ENCODE measurements at places on chromosomes 5 and 9. TPM values are rescaled to one million over a fixed set of nuclear protein-coding genes. Genes with fewer than 3 reads are reported as not detected.

- no peak for DNase-seq
- no peak overlapping the region for H3K4me3 ChIP-seq
- H3K27me3 ChIP-seq: no peaks in the 10 kb centered on the region
- no peak overlapping the region for H3K27ac ChIP-seq
- peaks cover 8% of the 10 kb centered on the region for H3K4me1 ChIP-seq
Measured at GRCh38 chr9:133476036-133476931, 2.6 kb downstream of the SLC2A6 start.

DNA sequence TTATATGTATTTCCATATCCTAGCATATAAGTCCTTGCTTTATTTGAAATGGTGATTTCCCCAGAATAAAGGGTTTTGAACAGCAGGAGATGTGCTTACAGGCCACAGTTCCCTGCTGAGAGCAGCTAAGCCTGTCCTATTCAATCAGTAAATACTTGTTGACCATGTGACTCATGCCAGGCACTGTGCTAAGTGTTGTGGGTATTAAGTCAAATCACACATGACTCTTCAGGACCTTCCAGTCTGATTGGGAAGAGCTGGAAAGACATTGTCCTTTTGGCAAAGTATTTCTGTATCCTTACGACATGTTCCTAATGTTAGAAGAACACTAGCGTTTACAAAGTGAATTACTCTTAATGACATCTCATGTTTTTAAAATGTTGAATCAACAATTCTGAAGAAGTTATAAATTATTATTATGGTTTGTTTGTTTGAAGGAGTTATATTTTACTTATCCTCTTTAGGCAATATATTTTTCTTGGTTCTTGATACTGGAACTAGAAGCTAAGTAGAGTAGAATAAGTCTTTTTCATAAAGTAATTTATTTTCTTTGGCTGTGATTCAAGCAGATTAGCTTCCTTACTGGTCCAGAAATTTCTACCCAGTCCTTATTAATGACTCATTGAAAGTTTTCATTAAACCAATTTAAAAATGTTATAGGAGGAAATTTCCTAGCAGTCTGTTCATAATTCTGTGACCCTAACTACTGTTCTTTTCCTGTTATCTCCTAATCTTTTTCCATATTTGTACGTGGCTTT is 82.1 kb downstream of the GAPVD1 start:
- no peaks in the 10 kb centered on the region for H3K27me3 ChIP-seq
- DNase-seq: no peak
- H3K4me1 ChIP-seq: no peaks in the 10 kb centered on the region
- no peak overlapping the region for H3K4me3 ChIP-seq
- no peak overlapping the region for H3K27ac ChIP-seq
- peaks cover 4% of the 10 kb centered on the region for H3K36me3 ChIP-seq

- H3K36me3 ChIP-seq: no peaks in the 10 kb centered on the region
- H3K27ac ChIP-seq: no peak overlapping the region
- H3K4me3 ChIP-seq: no peak overlapping the region
- H3K4me1 ChIP-seq: no peaks in the 10 kb centered on the region
- H3K27me3 ChIP-seq: no peaks in the 10 kb centered on the region
Measured at GRCh38 chr5:93964421-93964820, 223.0 kb upstream of the POU5F2 start.

The DNM1 gene
- 1.3 TPM for total RNA-seq

The DMRT3 gene
- total RNA-seq: not detected

The SLC36A3 gene
- not detected for total RNA-seq
